Foreskin keratinocyte (primary cell): ENCODE measurements at places on chromosomes 12 and 14. TPM values are rescaled to one million over a fixed set of nuclear protein-coding genes. Genes with fewer than 3 reads are reported as not detected.

DNA sequence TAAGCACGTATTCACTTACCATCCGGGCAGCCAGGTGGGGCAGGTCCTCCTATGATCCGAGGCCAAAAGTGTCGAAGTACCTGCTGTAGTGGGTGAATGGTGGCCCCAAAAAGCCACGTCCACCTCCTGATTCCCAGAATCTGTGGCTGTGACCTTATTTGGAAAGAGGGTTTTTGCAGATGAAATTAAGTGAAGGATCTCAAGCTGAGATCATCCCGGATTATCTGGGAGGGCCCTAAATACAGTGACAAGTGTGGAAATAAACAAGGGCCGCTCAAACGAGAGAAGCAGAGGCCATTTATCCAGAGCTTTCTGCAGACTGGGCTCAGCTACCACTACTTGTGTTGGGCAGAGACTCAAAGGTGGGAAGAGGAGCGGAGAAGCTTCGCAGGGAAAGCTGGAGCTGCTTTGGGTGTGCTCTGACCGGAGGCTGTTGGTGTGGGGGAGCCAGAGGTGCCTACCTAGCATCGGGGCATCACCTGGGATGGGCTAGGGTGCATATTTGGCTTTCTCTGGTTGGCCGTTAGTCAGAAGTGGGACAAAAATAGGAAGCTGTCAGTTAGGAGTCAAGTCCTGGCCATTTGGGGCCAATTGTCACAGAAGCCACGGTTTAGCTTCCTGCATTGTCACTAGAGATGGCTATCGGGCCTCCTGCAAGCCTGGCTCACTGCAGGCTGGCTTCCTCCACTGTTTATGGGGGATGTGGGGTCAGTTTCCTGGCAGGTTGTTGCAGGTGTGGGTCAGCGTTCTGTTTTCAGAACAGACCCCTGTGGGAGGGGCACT is 27.8 kb upstream of the DLK1 start:
- no peak for DNase-seq

- DNase-seq, result no peak
Measured at GRCh38 chr12:3142386-3142785, 65.2 kb downstream of the TSPAN9 start.

Gene CACNA2D4
- 0.11 and 0.14 TPM in 2 replicates for polyA plus RNA-seq

Gene OR6C65
- polyA plus RNA-seq, result not detected in 2 replicates

Gene BBOF1
- polyA plus RNA-seq, result 1.2 TPM in 2 replicates

Gene STAT6
- polyA plus RNA-seq, result 60.2 and 68.9 TPM in 2 replicates

Gene ACVRL1
- polyA plus RNA-seq, result 0.03 and 0.04 TPM in 2 replicates
